ENCODE measurements at places on chromosomes 16 and 17. TPM values are rescaled to one million over a fixed set of nuclear protein-coding genes. Genes with fewer than 3 reads are reported as not detected.

- DNase-seq = peak; percentile 92
Measured at GRCh38 chr16:66357523-66357928, 9.0 kb upstream of the CDH5 start.

GRCh38 chr17:30600830-30601494, 123.8 kb downstream of the GOSR1 start:
- peak; percentile 30 for DNase-seq

GRCh38 chr16:73408311-73408710, 360.4 kb upstream of the ZFHX3 start:
- no peak for DNase-seq

DNA sequence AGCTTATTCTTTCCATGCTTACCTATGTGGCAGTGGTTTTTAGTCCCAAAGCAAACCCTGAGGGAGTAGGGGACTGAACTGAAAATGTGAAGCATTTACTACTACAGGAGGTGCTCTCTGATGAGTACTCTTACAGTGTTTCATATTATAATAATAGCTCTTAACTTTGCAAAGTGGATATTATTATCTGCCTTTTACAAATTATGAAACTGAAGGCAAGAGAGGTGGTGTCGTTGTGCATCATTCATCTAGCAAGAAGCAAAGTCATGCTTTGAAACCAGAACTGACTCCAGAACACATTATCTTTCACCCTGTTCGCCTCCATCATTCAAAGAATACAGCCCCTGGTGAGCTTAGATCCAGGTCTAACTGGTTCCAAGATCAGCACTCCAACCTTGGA, 8.2 kb upstream of the KCNH6 start:
- no peak for DNase-seq

DNA sequence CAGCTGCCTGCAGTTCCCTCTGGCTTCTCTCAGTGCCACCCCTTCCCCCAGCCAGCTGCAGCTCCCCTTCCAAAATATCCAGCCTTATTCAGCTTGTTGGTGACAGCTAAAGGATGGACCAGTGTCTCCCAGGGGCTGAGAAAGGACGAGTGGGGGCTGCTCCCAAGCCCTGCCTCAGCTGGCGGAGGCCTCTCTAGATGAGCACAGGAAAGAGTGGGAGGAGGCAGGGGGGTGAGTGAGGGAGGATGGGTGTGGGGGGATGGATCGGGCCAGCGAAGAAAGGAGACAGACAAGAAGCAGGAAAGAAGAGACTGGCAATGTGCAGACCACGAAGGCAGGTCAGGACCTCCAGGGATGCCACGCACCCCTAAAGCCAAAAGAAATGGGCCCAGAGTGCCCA, 17.5 kb downstream of the PIPOX start:
- no peak for DNase-seq

DNA sequence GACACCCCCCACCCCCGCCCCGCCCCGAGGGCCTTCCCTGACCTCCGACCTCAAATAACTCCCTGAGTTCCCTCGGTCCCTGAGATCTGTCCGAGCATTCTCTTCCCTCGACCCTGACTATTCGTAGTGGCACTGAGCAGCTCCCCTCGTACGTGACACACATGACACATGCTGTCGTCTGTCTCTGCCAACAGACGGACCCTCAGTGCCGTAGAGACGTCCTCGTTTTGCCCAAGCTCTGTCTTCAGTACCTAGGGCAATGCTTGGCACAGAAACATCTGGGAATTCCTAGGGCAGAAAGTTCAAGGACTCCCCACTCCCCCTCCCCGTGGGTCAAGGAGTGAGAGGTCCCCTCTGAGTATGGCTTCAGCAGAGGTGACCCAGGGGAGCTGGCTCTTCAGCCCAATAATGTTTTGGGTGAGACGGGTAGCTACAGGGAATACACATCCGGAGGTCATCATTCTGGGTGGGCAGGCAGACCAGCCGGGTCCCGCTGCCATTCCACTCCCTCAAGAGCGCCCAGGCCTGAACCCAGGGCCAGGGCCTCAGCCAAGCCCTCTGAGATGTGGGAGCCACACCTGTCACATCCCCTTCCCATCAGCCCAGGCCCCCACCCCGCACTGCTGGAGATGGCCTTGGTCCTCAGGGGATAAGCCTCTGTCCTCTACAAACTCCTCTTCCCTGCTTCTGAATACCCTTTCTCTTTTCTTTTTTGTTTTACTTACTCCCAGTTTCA, 671 bp upstream of the FADS6 start:
- no peak for DNase-seq

- no peak for DNase-seq
Measured at GRCh38 chr16:3881499-3881990, 1.0 kb upstream of the CREBBP start.

GRCh38 chr16:11175787-11176341, 80.1 kb downstream of the SOCS1 start:
- no peak for DNase-seq

GRCh38 chr16:22192261-22193062, 13.6 kb upstream of the EEF2K start:
- peak; percentile 76 for DNase-seq

Gene PIK3R6
- not detected for total RNA-seq

GRCh38 chr16:88375996-88376834, 6.5 kb upstream of the ZNF469 start:
- DNase-seq = no peak

GRCh38 chr17:59172436-59173004, 17.0 kb downstream of the PRR11 start:
- no peak for DNase-seq

- DNase-seq = no peak
Measured at GRCh38 chr16:77786186-77786847, 2.0 kb upstream of the VAT1L start.

DNA sequence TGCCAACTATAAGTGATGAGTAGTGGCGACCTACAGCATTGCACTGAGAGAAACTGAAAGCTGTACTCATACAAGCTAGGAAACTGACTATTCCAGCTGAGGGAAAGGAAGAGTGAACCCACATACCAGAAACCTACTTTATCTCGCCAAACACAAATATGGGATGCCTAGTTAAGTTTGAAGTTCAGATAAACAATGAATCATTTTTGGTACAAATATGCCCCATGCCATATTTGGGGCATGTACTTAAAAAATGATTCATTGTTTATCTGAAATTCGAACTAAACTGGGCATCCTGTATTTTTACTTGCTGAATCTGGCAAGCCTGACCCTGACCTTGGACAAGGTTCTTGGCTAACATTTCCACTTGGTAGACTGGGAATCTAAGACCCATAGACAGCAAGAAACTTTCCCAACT, 527.8 kb upstream of the PSMD7 start:
- DNase-seq = no peak

DNA sequence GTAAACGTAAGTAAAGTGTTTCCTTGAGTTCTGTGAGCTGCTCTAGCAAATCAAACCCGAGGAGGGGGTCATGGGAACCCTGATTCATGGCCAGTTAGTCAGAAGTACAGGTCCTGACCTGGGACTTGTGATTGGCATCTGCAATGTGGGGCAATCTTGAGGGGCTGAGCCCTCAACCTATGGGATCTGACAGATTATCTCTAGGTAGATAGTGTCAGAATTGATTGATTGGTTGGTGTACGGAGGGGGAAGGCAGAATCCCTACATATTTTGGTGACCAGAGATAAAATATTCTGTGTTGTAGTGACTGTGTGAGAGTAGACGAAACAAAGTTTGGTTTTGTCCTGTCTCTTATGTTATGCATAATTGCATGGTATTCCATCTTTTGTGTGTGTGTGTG, 100.5 kb upstream of the NETO2 start:
- DNase-seq = no peak

- no peak for DNase-seq
Measured at GRCh38 chr16:85536411-85537330, 76.5 kb upstream of the GSE1 start.

- DNase-seq = no peak
Measured at GRCh38 chr17:16361874-16362273, 8.6 kb upstream of the CENPV start.
